ENCODE measurements at places on chromosomes 2 and 18.

DNA sequence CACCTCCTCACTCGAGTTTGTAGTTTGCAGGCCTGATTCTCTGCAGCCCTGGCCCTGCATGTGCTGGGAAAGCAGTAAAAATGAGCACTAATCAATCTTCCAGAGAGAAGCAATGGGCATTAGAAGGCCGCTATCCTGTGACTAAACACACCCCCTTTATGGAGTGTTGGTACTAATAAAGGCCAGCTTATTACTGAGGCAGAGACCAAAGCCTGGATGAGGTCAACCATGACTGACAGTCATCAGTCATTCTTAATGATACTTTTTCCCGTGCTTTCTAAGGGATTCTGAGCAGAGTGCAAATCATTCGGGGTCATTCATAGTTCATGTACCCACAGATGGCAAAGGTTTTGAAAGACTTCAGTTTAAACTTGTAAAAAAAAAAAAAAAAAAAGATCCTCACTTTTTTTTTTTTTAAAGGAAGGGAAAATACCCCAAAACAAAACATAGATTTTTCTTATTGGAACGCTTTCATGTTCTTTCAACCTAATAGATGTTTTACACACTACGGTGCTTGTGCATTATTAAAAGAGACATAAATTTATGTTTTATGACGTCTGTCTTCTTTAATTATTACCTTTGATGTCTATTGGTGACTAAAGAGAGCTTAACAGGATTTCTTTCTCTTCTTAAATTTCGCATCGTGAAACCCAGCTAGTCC lies 13.2 kb downstream of the TSHZ1 start:
- DNase-seq: no peak

DNA sequence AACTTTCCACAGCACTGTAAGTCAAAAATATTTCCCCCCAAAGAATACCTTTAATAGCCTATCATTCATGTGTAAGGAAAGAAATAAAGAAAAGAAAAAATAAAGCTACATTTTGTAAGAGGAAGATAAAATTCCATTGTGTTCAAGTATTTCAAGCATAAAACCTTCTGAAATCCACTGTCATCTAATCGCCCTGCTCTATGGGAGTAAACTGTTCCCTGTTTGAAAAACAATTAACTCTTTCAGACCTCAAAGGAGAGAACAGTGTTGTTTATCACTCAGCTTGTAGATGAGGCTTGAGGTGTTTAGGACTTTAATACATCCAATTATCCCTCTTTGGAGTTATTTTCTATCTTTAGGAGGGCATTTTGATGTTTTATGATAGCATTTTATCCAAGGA lies 112.2 kb upstream of the REG3G start:
- no peak for DNase-seq

DNA sequence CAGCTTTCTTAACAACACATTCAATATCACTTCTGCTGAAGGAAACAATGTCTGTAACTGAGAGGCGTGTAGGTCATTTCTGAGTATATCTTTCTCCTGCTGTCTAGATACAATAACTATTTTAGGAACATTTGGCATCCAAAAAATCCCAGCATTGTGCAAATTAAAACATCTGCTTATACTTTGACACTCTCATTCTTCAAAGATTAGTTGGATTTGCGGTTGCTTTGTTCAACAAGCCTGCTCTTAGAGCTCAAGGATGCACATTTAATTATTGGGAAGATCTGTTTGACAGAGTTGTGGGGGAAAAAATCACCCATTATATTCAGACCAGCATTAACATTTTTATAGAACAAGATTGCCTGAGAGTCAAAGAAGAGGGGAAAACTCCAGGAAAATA lies 449.5 kb upstream of the HNRNPA3 start:
- DNase-seq: no peak

GRCh38 chr2:100580367-100581276 lies 17.8 kb downstream of the PDCL3 start:
- peak; percentile 20 for DNase-seq

- no peak for DNase-seq
Measured at GRCh38 chr2:61762292-61762691, 91.6 kb downstream of the FAM161A start.

DNA sequence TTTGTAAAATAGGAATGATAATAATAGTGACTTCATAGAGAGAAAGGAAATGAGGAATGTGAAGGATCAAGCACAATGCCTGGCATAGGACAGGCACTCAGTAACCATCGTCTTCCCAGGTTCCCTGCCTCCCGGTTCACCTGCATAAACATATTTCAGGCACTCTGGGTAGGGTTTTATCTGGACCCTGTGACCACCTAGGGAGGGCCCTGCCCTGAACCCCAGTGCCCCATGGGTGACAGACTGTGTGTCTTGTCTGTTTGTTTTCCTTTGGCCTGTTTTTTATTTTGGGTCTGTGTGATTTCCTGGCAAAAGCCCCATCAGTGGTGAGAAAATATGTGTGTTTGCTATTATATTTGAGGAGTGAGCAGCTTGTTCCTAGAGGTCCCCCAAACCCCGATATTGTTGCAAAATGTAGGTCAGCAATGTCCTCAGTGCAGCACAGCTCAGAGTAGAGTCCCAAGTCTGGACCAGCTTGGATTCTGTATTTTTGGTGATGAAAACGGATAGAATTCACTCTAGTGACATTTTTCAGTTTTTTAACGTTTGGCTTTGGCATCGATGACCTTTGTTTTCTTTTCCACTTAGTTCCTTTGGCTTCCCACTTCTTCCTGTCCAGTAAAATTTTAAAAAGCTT lies 9.6 kb upstream of the NT5C1B start:
- no peak for DNase-seq

DNA sequence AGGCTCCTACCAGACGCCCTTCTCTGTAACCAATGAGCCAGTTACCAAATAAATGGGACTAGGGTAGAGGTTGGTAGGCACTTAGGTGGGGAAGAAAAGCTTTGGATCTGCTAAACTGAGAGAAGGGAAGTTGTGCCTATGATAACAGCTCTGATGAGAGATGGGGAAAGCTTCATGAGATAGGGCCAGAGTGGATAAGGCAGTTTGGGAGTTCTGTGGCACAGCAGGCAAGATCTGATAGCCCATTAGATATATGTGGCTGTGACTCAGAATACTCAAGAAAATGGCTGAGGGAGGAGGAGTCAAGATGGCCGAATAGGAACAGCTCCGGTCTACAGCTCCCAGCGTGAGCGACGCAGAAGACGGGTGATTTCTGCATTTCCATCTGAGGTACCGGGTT lies 99.8 kb downstream of the PDE11A start:
- DNase-seq: no peak

DNA sequence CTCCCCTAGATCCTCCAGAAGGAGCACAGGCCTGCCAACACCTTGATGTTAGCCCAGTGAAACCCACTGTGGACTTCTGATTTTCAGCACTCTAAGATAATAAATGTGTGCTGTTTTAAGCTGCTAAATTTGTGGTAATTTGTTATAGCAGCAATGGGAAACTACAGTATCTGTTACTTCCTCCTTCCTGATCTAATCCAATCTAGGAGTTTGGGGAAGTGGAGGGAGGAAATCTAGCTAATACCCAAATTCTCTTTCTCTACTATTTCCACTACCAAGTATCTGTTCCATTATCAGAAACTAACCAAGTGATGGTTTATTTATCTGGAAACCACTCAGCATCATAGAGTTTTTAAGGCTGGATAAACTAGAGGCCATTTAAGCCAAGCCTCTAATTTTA lies 64.9 kb downstream of the AFF3 start:
- DNase-seq: no peak

GRCh38 chr18:25121442-25121841 lies 230.5 kb downstream of the ZNF521 start:
- DNase-seq: no peak

DNA sequence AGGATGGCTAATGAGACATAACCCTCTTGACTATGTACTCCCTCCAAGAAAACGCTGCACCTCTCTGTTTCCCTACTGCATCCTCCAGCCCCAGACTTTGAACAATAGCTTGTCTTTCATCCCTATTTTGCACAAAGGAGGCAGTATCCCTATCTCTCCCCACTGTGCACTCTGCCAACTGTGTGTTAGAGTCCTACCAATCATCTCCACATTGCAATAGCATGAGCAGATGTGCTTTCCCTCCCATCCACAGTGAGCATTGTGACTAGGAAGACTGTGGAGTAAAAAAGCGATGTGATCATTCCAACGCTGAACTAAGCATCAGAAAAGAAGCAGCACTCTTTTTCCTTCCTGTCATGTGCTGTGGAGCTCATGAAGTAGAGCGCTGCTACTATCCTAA lies 206.3 kb upstream of the GULP1 start:
- no peak for DNase-seq

DNA sequence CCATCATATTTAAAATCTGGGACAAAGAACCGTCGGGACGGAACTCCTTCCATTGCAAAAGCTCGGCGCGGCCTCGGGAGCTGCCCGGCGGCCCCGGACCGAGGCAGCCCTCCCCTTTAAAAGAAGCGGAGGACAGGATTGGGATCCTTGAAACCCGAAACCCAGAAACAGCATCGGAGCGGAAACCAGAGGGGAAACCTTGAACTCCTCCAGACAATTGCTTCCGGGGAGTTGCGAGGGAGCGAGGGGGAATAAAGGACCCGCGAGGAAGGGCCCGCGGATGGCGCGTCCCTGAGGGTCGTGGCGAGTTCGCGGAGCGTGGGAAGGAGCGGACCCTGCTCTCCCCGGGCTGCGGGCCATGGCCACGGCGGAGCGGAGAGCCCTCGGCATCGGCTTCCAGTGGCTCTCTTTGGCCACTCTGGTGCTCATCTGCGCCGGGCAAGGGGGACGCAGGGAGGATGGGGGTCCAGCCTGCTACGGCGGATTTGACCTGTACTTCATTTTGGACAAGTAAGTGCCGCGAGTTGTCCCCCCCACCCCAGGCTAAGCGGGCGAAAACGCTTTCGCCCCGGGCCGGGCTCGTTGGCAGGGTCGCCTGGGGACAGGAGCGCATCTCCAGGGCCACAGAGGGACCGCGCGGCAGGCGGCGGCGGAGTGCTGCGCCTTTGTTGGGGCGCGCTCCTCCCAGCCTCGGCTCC lies at the start of gene ANTXR1:
TSS of gene ANTXR1 (plus strand) at position 38 of the 698 bp plus-strand sequence. CDS start at position 359, 321 bp downstream.
- DNase-seq: no peak

DNA sequence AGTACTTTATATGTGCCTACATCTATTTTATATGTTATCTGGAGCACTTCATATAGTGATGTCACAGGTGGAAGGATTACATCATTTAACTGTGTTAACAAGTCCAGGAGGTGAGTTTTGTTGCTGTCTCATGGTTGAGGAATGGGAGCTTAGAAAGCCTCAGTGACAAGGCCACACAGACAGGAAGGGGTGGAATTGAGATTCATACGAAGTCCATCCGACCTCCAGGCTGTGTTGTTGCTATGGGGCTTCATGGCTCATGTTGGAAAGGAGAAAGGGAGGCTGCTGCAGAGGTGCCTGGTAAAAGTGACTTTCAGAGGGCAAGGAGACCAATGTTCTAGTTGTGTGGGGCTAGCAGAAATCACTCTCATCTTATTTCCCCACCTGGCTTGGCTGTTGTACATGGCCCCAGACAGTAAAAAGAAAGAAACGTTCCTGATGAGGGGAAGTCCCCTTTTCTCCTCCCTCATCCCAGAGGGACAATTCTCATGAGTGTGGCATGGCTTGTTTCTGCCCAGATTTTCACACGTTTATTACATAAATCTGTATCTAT lies 31.0 kb upstream of the GREB1 start:
- DNase-seq: no peak

DNA sequence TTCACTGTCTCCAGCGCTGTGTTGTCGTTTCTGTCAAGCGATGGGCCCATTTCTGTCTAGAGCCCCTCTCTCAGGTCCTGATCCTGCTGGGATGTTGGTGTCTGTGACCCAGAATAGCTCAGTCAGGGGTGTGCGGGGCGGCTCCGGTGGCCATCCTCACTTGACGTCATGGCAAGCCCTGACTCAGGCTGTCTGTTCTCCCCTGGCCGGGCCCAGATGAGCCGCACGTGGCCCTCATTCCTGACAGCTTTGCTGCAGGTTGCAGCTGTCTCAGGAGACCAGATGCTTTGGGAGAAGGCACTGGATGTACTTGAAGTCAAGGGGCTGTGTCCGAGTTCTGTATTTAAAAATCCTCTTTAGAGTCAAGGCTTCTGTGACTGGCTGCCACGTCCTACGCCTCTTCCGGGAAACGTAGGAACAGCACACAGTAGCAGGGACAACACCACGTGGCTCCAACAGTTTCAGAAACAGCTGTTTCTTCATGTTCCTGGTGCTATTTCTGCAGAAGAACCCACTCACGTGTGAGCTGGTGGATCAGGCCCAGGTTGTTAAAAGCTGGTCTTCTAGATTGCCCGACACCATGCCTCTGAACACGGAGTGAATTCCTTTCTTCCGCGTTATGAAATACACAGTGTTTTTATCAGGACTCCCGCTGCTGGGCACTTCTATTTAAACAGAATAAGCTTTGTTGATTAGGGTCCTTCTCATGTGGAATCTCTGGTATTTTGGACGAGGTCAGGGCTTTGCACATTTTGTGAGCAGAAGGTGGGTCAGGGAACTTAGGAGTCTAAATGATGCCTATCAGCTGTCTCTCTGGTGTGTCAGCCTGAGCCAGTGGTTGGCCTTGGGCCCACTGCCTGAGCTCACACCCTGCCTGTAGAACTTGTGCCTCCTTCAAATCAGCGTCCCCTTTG lies 28.3 kb upstream of the NTSR2 start:
- DNase-seq: no peak

- DNase-seq: no peak
Measured at GRCh38 chr2:210620456-210620855, 64.1 kb downstream of the CPS1 start.

DNA sequence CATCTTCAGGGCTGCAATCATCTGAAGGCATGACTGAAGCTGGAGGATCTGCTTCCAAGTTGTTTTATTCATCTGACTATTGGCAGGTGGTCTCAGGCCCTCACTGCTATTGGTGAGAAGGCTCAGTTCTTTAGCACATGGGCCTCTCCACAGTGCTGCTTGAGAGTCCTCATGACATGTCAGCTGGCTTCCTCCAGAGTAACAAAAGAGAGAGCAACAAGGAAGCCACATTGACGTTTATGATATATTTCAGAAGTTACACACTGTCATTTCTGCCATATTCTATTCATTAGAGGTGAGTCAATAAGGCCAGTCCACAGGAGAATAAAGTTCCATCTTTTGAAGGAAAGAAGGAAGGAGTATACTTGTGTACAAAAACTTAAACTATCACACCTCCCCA lies 7.9 kb upstream of the SIGLEC15 start:
- no peak for DNase-seq

- no peak for DNase-seq
Measured at GRCh38 chr2:239819091-239819973, 205.8 kb downstream of the NDUFA10 start.

DNA sequence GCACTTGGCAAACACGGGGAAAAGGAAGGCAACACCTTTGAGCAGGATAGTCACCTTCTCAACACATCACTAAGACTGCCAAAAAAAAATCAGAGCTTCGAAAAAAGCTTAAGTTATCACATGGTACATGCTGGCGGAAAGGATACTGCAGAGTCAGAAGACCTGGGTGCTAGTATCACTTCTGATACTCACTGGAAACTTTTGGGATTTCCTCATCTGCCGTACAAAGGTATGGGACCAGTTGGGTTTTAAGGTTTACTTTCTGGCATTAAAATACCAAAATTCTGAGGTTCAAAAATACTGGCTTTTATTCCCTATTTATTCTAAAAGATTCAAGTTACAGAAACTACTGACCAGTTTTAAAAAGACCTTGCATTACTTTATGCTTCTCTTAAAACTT lies 2.9 kb downstream of the SUCLG1 start:
- DNase-seq: no peak

GRCh38 chr2:188079196-188079595 lies 212.5 kb upstream of the GULP1 start:
- DNase-seq: no peak

GRCh38 chr2:216477283-216478035 lies 21.2 kb upstream of the RPL37A start:
- no peak for DNase-seq

Measured in stimulated activated CD8-positive, alpha-beta memory T cell treated with anti-CD3 and anti-CD28 coated beads, Interleukin-4, amount 100 ng/mL, for 4 hours (primary cell).